Activated naive CD4-positive, alpha-beta T cell treated with anti-CD3 and anti-CD28 coated beads, Interleukin-2, amount 50 U/mL, for 72 hours (primary cell): ENCODE measurements at places on chromosomes 1 and 21. TPM values are rescaled to one million over a fixed set of nuclear protein-coding genes. Genes with fewer than 3 reads are reported as not detected.

CNIH3 gene
- total RNA-seq, result 1.1 TPM

GRCh38 chr1:205172729-205173366, 38.7 kb downstream of the DSTYK start:
- no peak for DNase-seq

GRCh38 chr1:18612073-18612472, 18.6 kb upstream of the PAX7 start:
- no peak for DNase-seq

DNA sequence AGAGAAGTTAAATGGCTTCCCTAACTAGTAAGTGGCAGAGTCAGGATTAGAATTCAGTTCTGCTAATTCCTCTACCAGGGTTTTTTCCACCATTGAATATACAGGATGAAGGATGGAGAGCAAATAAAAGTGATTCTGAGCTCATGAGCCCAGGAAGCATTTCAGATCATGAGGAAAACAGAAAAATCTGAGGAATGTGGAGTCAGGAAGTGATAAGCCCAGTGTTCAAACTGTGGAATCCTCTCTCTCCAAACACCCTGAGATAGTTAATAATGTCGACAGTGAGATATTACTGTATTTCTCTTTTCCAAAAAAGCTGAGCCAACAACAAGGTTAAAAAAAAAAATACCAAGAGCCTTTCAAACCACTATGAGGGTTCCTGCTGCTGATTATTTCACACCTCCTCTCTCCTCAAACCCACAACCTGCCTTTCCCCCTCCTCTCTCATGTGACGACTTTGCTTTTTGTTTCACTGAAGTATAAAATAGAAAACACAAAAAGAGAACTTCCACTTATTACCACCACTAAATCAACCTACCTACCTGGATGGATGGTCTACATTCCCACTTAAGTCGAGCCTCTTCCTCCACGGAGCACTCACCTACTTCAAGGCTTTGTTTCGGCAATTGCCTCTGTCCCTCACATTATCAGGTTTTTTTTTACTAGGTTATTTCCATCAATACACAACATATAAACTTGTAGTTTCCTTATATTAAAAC, 8.9 kb downstream of the SLAMF1 start:
- DNase-seq, result no peak

DNA sequence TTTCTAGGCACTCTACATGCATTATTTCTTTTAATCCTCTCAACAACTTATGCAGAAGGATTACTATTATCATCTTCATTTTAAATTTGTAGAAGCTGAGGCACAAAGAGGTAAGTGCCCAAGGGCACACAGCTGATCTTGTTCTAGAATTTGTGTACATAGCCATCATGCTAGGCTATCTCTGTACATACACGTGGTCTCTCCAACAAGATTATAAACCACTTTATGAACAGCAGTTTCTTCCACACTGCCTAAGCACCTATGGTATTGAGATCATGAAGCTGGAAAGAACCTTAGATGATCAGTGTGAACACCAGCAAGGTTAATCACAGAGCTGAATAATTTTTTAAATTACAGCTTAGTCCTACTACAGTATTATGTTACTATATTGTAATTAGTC, 28.9 kb downstream of the UCHL5 start:
- no peak for DNase-seq
